ENCODE measurements at places on chromosomes 3 and 15.

DNA sequence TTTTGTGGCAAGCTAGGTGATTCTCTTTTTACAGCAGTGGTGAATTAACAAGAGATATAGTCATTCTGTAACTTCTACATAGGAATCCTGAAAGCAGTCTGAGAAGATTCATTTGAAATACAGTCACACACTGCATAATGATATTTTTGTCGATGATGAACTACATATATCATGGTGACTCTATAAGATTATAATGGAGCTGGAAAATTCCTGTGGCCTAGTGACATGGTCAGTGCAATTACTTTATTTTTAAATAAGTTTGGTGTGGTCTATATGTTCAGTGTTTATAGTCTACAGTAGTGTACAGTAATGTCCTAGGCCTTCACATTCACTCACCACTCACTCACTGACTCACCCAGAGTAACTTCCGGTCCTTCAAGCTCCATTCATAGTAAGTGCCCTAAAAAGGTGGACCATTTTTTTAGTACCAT, 511.4 kb upstream of the MCTP2 start:
- DNase-seq = no peak

- no peak for DNase-seq
Observed at GRCh38 chr3:192133271-192133670, 594.1 kb downstream of the FGF12 start.

DNA sequence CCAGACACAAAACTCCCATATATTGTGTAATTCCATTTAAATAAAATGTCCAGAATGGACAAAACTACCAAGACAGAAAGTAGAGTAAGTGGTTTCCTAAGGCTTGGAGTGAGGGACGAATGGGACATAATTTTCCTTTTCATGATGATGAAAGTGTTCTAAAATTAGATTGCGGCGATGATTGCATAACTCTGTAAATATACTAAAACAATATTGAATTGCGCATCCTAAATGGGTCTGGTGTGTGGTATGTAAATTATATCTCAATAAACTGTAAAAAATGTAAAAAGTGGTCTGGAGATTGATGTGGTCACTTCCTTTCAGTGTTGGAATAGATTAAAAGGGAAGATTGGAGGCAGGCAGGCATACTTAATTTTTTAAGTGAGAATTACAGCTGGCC, 105.9 kb upstream of the KCNAB1 start:
- no peak for DNase-seq

DNA sequence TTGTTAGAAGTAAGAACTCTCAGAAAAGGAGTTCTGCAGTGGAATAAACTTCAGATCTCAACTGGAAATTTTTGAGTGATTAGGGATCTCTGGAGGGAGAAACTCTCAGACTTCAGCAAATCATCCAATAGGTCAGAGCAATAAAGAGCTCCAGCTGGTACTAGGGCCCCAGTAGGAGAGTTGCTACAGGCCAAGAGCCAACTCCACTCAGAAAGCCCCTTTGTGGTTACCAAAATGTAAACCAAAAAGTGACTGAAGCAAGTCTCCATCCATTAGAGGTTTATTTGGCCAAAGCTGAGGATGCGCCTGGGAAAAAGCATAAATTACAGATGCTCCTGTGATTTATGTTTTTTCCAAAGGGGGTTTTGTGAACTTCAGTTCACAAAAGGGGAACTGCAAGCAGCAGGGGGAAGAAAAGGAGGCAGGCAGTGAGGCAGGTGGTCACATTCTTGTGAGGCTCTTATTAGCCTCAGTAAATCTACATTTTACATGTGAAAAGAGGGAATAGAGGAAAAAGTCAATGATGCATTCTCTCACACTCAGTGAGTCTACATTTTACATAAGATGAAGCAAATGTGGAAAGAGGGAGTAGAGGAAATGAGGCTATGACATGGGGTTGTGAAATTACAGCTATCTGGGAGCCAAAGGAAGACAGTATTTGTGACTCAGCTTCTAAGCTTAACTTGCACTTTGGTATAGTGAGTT, 92.4 kb upstream of the DAZL start:
- no peak for DNase-seq

- no peak for DNase-seq
Observed at GRCh38 chr3:4591669-4592068, 98.5 kb downstream of the ITPR1 start.
